ENCODE measurements at places on chromosomes 5 and 9. TPM values are rescaled to one million over a fixed set of nuclear protein-coding genes. Genes with fewer than 3 reads are reported as not detected.

The HMCN2 gene
- total RNA-seq: 0.14 TPM

DNA sequence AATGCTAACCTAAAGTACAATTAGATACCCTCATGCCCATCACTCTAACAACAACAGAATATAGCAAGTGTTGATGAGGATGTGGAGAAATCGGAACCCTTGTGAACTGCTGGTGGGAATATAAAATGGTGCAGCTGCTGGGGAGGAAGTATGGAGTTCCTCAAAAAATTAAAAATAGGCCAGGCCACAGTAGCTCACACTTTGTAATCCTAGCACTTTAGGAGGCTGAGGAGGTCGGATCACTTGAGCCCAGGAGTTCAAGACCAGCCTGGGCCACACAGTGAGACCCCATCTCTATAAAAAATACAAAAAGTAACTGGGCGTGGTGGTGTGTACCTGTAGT, 18.0 kb upstream of the MRNIP start:
- no peak for DNase-seq

GRCh38 chr5:106610041-106610440, 1060.7 kb downstream of the EFNA5 start:
- DNase-seq: peak; percentile 2

DNA sequence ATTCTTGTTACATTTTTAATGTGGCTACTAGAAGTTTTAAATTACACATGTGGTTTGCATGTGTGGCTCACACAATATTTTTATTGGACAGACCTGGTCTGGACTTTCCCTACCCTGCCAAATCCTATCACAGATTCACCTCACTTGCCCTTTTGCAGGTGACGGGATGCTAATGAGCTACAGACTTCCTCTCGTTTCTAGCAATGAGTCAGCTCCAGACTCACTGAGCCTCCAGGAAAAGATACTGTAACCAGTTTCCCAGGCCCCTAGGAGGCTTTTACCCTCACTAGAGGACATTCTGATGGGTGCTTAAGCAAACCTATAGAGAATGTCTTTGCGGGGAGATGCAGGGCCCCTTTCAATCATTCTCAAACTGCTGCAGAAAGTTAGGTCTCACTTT, 135.4 kb downstream of the WDR41 start:
- peak; percentile 55 for DNase-seq

GRCh38 chr5:33810491-33811120, 81.2 kb downstream of the ADAMTS12 start:
- DNase-seq: no peak
